ELR (cell line): ENCODE measurements at places on chromosomes 12 and 14.
A peak's percentile ranks its signal among the peaks of the same experiment; 100 is the strongest.

- DNase-seq = no peak
Observed at GRCh38 chr12:92951006-92951405, 21.9 kb upstream of the EEA1 start.

GRCh38 chr12:94982456-94982855 is 21.0 kb downstream of the NDUFA12 start:
- no peak for DNase-seq

- DNase-seq = peak; percentile 36
Observed at GRCh38 chr14:52029881-52030280, 39.0 kb downstream of the NID2 start.

DNA sequence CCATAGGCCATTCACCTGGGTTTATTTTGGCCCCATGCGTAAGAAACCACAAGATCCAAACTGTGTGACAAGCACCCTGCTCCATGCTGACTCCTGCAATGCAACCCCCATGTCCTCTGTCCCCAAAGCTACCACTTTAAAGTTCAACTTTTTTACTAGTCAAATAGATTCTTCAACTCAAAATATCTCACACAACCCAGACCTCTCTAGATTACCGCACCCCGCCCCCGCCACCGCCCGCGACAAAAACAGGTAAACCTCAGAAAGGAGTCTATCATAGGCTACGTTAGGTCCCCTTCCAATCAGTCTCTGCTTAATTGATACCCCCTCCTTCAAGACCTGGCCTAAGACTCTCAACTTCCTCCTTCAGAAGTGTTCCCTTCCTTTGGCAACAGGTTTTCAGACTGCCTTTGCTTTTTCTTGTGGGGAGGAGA is 2.2 kb downstream of the ZFP36L1 start:
- DNase-seq = no peak

GRCh38 chr12:93080994-93081809 is 152.1 kb upstream of the EEA1 start:
- peak; percentile 36 for DNase-seq

GRCh38 chr12:125249066-125249824 is 184.0 kb downstream of the AACS start:
- no peak for DNase-seq

DNA sequence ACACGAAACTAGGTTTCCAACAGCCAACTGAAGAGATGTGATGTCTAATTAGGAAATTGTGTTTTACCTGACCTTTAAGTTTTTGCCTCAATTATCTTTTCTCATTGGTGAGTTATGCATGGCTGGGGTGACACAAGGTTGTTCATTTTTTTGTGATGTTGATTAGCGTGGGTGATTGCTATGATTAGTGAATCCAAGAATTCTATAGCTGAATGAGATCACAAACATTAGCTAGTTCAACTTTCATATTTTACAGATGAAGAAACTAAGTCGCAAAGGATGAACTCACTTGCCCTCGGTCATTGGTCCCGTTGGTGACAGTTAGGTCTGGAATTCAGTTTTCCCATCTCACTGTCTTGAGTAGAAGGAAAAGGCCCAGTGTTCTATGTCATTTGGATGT is 32.6 kb upstream of the LMNTD1 start:
- no peak for DNase-seq

DNA sequence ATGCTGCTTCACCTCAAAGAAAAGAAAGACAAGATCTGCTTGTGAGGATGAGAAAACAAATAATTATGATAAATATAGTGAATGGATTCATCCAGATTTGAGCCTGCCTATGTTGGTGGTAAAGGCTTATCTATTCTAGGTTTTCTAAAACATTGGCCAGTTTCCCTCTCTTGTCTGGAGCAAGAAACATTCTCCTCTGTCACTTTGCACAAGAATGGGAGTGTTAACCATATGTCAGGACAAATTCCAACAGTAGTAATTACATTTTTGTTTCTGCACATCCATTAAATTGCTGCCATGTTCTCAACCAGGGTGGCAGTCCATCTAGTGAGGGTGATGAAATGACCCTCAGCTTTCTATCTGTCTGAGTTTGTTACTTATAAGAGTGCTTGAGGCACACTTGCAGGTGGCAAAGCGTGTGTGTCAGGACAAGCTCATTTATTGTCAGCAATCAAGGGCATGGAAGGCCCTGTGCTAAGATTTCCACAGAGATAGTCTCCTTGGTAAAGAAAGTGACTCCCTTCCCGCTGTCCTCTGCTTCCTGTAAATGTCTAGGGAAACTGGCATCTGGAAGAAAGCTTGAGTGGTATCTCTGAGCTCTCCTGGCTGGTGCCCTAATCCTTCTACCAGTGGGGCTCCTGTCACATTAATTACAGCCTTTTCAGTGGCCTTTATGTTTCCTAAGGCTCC is 502.1 kb upstream of the FLRT2 start:
- no peak for DNase-seq

- peak; percentile 80 for DNase-seq
Observed at GRCh38 chr12:88418856-88419497, 161.3 kb downstream of the KITLG start.

DNA sequence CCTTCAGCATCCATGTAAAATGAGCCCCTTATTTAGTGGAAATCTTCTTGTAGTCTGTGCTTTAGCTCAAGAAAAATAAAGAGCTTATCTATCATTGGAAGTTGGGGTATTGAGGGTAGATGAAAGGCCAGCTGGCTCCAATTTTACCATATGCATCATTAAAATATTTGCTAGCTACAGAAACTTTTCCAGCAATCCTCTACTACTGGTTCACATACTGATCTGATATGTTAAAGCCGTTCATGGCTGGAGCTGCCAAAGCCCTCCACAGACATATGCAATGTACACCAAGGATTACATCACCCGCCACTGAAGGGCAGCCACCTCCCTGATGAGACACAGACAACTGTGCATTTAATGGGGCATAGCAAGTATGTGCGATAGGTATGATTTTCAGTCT is 1205.3 kb downstream of the GALC start:
- DNase-seq = peak; percentile 39

GRCh38 chr12:29990971-29991370 is 207.2 kb upstream of the TMTC1 start:
- no peak for DNase-seq

GRCh38 chr12:69046920-69047319 is 113.9 kb upstream of the CPM start:
- no peak for DNase-seq

DNA sequence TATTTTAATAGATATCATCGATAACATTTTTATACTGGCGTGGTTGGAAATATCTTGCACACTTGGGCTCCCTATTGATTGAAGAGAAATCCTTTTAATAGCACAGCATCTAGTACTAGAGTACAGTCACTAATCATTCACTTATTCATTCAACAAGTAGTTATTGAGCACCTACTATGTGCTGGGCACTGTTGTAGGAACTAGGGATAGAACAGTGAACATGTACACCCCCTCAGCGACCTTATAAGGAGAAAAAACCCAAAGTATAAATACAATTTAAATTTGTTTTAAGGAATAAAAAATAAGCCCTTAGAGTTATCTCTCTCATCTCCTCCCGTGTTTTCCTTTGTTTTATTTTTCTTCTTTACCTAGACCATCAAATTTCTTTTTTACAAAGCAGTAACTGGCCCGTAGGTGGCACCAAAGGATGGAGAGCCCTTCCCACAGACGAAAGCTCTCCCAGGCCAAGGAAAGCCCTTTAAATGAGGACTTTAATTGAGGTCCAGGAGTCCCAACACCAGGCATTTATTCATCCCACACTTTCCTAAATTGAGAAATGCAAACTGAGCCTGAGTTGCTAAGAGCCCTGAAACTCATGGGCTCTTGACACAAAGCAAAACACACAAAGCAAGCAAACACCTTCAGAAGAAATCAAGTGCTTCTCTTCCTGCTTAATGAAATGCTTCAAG is 29.0 kb downstream of the PEBP1 start:
- DNase-seq = peak; percentile 52

GRCh38 chr12:99600388-99600787 is 47.2 kb upstream of the GARIN6 start:
- no peak for DNase-seq

- DNase-seq = no peak
Observed at GRCh38 chr12:109735825-109736551, 22.4 kb downstream of the FAM222A start.

DNA sequence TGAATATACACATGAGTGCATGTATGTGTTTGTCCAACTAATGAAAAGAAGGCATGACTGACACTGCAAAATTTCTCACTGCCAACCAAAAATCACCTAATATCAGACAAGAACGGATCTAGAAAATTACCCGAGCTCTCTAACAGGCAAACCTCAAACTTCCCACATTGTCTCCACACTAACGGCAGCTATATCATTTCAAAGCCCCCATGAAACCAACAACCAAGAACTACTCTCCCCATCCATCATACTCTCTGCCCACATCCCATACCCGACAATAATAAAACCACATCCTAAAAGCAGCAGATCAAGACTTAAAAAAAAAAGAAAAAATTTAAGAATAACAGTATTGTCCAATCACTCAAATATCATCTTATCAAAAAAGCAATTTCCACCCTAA is 227.1 kb downstream of the CEP128 start:
- no peak for DNase-seq

GRCh38 chr14:66403183-66403582 is 83.0 kb upstream of the CCDC196 start:
- peak; percentile 61 for DNase-seq

GRCh38 chr12:37543131-37543965 is 773.2 kb upstream of the ALG10B start:
- no peak for DNase-seq

DNA sequence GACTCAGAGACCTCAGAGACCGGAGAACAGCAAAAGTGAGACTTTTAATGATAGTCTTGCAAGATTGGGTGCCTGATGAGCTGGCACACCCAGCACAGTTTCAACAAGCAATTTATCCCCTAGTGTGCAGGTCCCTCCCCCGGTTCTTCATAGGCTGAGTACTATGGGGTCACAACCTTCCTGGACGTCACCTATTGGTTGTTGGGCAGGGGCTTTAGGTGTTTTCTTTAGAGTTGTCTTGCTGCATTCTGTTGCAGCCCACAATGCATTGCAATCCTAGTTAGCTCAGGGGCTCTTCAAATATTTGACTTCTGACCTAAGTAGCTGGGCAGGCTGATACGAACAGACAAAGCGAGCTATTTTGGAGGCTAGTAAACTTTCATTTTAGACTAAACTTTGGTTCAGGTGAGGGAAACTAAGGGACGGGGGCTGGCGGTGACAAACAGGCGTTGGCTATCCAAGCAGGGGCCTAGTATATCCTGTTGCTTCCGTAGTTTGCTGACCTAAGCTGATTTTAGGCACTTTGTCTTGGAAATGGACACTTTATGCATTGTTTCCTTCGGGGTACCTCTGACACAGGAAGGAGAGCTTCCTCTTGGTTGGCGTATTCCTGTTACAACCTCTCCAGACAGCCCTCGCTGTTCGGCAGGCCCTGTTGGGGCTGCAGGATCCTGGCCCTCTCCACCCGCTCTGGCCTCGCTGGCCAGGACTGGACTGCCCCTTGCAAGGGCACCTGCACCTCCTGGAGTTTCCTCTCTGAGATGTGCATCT is 14.1 kb downstream of the SIVA1 start:
- DNase-seq = no peak

- peak; percentile 53 for DNase-seq
Observed at GRCh38 chr14:51431033-51431709, 191.1 kb downstream of the TMX1 start.

- peak; percentile 35 for DNase-seq
Observed at GRCh38 chr14:69708586-69709560, 58.1 kb upstream of the SRSF5 start.

GRCh38 chr14:61191733-61192132 is 89.4 kb downstream of the TMEM30B start:
- no peak for DNase-seq

- no peak for DNase-seq
Observed at GRCh38 chr12:113783811-113784210, 182.3 kb downstream of the RBM19 start.

GRCh38 chr12:83656004-83656403 is 969.3 kb downstream of the TMTC2 start:
- no peak for DNase-seq

DNA sequence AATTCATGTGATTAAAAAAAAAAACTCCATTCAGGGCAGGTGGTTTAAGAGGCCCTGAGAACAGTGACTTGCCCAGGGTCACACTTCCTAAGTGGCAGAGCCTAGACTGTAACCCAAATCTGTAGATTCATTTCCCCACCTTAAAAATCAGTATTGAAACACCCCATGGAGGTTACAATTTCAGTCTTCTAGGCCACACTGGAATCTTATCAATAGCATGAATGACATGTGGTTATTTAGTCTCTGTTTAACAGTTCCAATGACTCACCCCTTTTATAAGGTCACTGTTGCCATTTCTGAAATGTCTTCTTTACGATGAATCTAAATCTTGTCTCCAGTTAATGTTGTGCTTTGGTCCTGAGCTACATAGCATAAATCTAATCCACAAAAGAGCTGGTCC is 262.3 kb upstream of the GRIP1 start:
- DNase-seq = no peak

- DNase-seq = no peak
Observed at GRCh38 chr12:16606991-16607390, 1.0 kb upstream of the LMO3 start.

- no peak for DNase-seq
Observed at GRCh38 chr12:131895640-131896079, 1.2 kb downstream of the ULK1 start.

- DNase-seq = peak; percentile 84
Observed at GRCh38 chr12:67752226-67752732, 103.7 kb downstream of the DYRK2 start.

DNA sequence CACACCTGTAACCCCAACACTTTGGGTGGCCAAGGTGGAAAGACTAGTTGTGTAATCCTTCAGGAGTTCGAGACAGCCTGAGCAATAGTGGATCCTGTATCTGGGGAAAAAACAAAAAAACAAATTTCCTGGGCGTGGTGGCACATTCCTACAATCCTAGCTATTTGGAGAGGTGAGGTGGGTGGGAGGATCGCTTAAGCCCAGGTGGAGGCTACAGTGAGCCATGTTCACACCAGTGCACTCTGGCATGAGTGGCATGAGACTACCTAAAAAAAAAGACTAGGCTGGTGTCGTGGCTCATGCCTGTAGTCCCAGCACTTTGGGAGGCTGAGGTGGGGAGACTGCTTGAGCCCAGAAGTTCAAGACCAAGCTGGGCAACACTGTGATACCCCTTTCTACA is 17.2 kb downstream of the PTGES3 start:
- DNase-seq = no peak

GRCh38 chr14:76584271-76584702 is 177.0 kb upstream of the VASH1 start:
- DNase-seq = no peak

DNA sequence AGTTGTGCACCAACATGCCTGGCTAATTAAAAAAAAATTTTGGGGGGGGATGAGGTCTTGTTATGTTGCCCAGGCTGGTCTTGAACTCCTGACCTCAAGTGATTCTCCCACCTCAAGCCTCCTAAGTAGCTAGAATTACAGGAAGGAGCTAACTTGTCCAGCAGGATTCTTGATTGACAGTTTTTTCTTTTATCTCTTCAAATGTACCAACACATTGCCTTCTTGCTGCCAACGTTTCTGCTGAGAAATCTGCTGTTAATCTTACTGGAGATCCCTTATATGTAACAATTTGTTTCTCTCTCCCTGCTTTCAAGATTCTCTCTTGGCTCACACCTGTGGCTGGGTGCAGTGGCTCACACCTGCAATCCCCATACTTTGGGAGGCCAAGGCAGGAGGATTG is 22.4 kb upstream of the MARK3 start:
- DNase-seq = peak; percentile 53

- DNase-seq = no peak
Observed at GRCh38 chr12:2054091-2055018, 1.6 kb downstream of the CACNA1C start.

GRCh38 chr12:68207276-68207675 is 18.3 kb downstream of the IL26 start:
- DNase-seq = no peak
